ENCODE measurements at places on chromosomes 2 and 18.

DNA sequence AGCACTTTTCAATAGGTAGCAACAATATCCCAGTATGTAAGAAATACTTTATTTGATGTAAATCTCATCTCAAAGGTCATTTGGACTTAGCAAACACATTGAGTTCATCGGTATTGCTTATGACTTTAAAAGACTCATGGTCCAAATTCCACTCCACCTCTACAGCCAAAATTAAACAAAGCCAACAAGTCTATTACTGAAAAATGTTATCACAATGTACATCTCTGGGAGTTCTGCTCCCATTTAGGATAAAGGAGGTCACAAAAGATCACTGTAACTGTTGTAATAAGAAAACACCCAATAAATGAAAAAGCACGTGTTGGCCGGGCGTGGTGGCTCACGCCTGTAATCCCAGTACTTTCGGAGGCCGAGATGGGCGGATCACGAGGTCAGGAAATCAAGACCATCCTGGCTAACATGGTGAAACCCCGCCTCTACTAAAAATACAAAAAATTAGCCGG, 50.0 kb downstream of the ESCO1 start:
- DNase-seq: no peak

GRCh38 chr2:235347691-235348090, 146.2 kb upstream of the AGAP1 start:
- DNase-seq: no peak

GRCh38 chr2:174605687-174606086, 8.1 kb upstream of the WIPF1 start:
- no peak for DNase-seq

- peak; percentile 46 for DNase-seq
Measured at GRCh38 chr2:127410871-127411652, 7.2 kb upstream of the PROC start.

DNA sequence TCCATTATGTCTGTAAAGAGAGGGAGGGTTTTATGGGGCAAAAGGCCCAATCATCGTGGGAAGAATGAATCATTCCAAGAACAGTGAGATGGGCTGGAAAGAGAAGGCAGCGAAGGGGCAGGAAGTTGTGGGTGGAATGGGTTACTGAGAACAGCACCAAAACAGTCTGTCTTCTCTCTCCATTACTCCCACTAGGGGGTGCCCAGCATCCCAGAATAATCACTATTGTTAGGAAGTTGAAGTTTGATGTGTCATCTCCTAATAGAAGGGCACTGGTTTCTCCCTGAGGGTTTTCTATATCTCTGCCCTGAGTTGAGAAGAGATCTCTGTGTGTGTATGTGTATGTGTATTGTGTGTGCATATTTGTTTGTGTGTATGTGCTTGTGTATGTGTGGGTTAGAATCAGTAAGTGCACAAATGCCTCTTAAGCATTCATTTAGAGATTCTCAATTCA, 76.6 kb upstream of the MAP4K3 start:
- DNase-seq: peak; percentile 85

- no peak for DNase-seq
Measured at GRCh38 chr2:94997981-94998930, 27.3 kb upstream of the MAL start.

All from stimulated activated CD4-positive, alpha-beta T cell treated with anti-CD3 and anti-CD28 coated beads, Interleukin-15, amount 100 ng/mL, for 24 hours (primary cell).